ENCODE measurements at places on chromosomes 4 and X.

DNA sequence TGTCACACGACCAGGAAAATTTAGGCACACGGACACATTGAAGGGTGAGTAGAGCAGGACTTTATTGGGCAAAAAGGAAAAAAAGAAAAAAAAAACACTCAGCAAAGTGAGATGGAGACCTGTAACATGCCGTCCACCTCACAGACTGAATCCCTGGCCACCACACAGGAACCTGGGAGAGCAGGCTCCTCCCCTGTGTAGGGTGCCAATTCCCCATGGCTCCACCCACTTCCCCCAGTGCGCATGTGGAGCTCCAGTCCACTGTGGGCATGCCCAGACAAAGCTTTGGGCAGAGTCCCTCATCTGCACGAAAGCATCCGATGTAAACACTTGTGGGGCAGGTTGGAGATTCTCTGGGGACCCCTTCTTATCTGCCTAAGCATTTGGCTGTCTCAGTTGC, 23.6 kb upstream of the CBR4 start:
- DNase-seq: no peak

GRCh38 chrX:48509245-48509590, 426 bp downstream of the PORCN start:
- DNase-seq: no peak

- no peak for DNase-seq
Observed at GRCh38 chrX:118100091-118100490, 16.5 kb downstream of the KLHL13 start.

- DNase-seq: no peak
Observed at GRCh38 chr4:86657382-86657781, 63.3 kb downstream of the PTPN13 start.

- no peak for DNase-seq
Observed at GRCh38 chr4:40437741-40438383, 102.7 kb downstream of the CHRNA9 start.

Data from midbrain (tissue), 1 donor.